Hematopoietic multipotent progenitor cell treated with erythropoietin and hydrocortisone succinate and interleukin-3 and kit ligand, for 6 days (in vitro differentiated cells): ENCODE measurements at places on chromosomes 11 and 22.

- DNase-seq: no peak
Measured at GRCh38 chr11:2747248-2748027, 47.6 kb upstream of the KCNQ1OT1 start.

DNA sequence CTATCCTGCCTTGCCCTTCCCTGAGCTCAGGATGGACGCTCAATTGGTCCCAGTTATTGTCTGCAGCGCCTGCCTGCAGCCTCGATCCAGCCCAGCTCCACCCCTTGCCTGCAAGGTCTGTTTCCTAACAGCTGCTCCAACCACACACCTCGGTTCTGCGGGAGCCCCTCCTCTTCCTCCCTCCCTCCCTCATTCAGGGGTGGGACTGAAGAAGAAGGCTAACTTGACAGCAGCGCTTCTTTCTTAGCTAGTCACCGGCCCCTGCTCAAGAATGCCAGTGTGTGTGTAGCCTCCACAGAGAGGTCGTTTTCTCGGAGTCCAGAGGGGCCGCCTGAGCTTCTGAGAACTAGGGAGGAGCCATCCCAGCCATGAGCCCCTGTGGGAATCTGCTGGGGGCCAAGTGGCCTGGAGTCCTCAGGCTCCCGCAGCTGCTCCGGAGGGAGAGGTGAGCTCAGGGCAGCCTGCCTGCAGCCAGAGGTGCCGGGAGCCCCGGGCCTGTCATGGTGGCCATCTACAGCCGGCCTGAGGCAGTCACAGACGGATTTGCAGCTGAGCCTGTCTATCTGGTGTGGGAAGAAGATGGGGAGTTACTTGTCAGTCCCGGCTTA lies 36.1 kb downstream of the LIMK2 start:
- DNase-seq: peak; percentile 90

DNA sequence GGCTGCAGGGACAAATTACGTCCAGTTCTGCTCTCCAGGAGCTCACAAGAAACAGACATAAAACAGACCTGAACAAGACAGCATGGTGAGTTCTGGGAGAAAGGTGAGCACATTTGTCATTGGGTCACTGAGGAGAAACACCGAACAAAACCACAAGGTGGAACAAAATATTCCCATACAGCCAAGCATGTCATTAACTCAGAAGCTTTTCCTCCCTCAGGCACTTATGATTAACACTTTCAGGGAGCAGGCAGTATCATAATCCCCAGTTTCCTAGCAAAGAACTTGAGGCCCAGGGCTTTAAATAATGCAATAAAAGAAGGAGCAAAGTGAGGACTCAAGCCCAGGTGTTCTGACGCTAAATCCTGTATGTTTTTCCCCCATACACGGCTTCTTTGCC lies 43.0 kb downstream of the P4HA3 start:
- no peak for DNase-seq

DNA sequence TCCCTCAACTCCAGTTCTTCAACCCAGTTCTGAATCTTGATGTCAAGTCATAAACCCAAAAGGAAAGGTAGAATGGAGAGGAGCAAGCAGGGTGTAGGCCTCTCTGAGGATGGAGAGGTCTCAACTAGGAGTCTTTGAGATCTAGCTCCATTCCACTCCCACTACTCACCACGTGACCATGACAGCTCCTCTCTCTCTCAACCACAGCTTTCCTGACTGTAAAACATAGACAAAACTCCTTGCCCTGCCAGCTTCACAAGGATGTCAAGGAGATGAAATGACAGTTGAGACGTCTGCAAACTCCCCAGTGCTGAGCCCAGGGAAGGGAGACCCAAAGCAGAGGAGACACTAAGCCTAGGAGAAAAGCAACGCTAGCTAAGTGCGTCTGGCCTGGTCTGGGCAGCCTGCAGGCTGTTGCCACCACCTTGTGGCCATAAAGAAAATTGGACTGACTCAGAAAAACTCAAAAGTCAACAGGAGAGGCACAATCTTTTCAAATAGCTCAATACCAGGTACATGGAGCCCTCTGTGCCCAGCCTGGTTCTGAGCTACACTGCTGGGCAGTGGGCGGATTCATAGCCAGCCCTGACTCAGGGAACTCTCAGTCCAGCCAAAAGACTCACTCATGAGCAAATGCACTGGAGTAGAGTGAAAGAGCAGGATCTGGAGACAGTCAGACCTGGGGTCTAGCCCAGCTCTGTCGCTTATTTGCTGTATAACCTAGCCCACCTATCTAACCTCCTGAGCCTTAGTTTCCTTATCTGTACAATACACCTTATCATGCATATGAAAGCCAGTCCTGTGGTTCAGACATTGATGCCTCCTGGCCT lies 3.4 kb downstream of the CLPB start:
- peak; percentile 84 for DNase-seq

DNA sequence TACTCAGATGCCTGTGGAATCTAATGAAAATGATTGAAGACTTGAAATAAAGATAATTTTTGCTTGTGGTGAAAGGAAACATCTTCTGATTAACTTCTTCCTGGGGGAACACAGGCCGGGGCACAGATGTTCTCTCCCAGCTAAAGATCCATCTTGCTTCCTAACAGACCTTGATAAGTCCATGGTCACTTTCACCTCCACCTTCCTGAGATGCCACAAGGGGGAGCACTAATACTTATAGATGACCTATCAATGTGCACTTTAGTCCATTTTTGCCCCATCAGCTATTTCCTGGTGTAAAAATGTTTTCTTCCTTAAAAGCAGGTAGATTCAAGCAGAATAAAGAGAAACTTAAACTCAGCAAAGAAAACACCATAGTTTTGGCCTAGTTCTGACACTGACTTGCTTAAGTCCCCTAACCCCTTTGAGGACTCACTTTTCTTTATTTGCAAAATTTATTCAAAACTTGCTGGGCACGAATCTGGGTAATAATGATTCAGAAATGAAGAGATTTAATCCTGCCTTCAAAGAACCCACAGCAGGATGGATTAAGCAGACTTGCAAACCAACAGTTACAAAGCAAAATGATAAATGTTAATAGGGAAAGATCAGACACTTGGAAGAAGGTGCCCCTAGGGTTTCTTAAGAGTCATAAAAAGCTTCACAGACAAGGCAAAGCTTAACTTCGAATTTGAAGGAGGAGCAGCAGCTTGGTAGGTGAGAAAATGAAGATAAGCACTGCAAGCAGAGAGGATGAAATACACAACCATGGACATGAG lies 158.7 kb downstream of the RAB38 start:
- peak; percentile 90 for DNase-seq
